Stimulated activated CD8-positive, alpha-beta memory T cell treated with anti-CD3 and anti-CD28 coated beads, Interleukin-2, amount 100 ng/mL, for 1 hour (primary cell): ENCODE measurements at places on chromosomes 6 and 20.

DNA sequence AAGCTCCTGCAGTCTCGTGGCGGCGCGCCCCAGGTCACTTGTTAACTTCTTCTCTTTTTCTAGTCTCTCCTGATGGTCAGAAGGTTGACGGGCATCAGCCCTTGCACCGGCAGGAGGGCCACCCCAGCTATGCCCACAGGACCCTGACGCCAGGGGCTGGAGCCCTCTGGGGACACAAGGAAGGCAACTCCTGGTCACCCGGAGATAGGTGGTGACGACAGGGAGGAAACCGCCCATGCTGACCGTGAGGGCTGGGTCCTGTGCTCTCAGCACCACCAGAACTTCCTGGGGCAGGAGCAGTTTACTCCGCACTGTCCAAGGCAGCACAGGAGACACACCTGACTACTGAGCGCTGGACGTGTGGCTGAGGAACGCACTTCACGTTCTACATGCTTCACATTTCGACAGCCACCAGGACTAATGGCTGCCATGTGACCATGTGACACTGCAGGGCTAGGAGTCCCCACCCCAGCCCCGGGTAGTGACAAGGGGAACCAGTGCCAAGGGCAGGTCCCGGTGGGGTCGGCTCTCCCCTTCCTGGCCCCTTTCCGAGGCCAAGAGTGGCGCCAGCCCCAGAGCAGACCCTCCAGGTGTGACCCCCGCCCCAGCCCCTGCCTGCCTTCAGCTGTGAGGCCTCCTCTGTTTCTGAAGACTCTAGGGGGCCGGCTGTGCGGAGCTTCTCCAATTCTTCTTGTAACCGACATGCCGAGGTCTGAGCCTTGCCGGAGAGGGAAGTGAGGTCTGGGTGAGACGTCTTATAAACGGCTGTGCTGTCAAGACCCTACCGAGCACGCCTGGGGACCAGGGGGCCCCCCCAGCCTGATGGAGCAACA lies 45.2 kb downstream of the DSTN start:
- DNase-seq = no peak

DNA sequence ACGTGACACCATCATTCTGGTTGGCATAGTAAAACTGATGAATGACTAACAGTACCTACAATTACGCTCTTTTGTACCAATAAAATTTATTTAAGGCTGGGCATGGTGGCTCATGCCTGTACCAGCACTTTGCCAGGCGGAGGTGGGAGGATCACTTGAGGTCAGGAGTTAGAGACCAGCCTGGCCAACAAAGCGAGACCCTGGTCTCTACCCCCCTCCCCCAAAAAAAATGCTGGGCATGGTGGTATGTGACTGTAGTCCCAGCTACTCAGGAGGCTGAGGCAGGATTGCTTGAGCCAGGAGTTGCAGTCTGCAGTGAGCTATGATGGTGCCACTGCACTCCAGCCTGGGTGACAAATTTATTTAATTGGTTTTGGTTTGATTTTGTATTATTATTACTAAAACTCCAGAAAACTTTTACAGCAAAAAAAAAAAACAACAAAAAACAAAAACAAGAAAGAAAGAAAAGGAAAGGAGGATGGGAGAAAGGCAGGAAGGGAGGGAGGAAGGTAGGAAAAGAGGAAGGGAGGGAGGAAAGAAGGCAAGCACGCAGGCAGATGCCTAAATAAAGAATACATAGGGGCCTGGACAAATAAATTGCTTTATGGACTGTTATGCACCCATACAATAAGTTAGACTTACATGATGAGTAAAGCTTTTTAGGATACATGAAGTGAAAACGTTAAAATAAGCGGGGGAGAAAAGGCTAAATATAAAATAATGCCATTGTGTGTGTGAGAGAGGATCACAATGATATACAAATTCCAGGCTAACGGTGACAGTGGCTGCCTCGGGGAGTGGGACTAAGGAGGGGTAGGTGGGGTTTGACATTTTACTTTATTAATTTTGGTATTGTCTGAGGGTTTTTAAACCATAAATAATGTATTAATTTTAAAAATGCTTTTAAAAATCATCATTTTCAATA lies 682 bp upstream of the ZSCAN9 start:
- no peak for DNase-seq

- DNase-seq = no peak
These were observed 50.0 kb upstream of the DTNBP1 start for GRCh38 chr6:15712797-15713196.

DNA sequence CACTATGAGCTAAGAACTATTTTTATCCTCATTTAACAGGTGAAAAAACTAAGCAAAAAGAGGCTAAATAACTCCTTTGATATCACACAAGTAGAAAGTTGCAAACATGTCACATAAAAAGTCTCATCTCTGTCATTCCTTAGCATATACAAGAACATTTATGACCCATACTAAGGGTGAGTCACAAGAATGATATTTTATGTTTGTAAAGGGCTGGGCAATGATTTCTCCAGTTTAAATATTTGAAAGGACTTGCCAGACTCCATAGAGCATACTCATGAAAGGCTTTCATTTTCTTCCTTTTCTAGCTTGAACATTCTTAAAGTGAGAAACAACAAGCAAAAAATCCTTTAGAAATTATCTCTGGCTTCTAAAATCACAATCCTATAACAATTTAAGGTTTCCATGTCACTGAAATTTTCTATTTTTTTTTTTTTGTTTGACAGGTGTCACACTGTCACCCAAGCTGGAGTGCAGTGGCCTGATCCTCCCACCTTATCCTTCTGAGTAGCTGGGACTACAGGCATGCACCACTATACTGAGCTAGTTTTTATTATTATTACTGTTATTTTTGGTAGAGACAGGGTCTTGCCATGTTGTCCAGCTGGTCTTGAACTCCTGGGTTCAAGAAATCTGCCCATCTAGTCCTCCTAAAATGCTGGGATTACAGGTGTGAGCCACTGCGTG lies 338.0 kb upstream of the KHDRBS2 start:
- DNase-seq = no peak

GRCh38 chr6:42118162-42119001 lies 24.0 kb downstream of the C6orf132 start:
- no peak for DNase-seq

DNA sequence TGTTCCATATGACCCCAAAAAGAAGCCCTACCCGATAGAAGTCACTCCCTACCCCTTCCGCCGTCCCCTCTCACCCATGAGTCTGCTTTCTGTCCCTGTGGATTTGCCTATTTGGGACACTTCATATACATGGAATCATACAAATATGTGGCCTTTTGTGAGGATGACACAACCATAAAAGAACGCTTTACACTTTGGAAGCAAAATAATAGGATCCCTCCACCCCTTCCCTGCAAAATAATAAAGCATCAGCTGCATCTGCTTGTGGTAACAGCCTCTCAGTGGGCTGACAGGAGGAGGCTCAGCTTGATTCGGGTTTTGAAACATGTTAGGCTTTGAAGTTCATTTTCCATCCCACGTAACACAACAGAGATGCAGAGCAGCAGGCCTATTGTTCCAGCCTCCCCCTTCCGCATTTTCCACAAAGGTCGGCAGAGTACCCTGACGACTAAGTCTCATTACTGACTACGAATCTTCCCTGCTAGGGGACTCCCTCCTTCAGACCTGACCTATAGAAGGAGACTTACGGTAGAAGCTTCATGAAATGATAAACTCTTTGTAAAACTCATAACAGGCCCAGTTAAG lies 99.1 kb downstream of the ALDH8A1 start:
- no peak for DNase-seq

- DNase-seq = no peak
These were observed 272.5 kb upstream of the JAG1 start for GRCh38 chr20:10946124-10946880.

- no peak for DNase-seq
These were observed 469.7 kb downstream of the PKHD1 start for GRCh38 chr6:51617751-51618150.

GRCh38 chr6:40395066-40395697 lies 192.0 kb downstream of the LRFN2 start:
- no peak for DNase-seq

- no peak for DNase-seq
These were observed 180.4 kb upstream of the FOXQ1 start for GRCh38 chr6:1131285-1132079.

- DNase-seq = no peak
These were observed 201.1 kb downstream of the SAMD5 start for GRCh38 chr6:147709396-147710272.

DNA sequence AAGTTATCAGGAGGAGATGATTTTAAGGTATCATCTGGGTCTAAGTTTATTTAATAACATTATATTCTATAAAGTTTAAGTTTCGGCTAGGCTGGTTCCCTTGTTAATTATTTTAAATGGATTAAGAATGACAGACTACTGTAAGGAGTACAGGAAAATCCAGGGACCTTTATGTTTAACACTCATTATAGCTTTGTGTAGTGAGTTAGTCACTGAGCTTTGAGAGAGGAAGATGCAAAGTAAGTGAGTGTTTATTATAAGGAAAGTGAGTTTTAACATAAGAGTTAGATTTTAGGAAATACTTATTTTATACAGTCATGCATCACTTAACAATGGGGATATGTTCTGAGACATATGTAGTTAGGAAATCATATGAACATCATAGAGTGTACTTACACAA lies 485.5 kb downstream of the MMUT start:
- DNase-seq = no peak

DNA sequence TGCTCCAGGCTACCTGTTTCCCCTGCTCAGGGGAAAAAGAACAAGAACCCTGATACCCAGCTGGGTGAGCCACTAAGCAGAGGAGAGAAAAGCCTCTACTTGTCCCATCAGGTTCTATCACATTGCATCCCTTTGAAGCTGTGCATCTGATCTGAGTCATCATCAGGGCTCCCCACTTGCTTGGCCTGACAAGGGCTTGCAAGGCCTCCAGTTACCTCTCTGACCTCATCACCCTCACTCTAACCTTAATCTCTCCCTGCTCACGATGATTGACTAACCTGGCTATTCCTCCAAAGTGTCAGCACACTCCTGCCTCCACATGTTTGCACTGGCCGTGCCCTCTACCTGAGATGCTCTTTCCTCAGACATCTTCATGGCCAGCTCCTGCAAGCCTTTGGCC lies 309.5 kb upstream of the CHD6 start:
- no peak for DNase-seq

- no peak for DNase-seq
These were observed 13.5 kb downstream of the HAO1 start for GRCh38 chr20:7926767-7927166.

- DNase-seq = no peak
These were observed 57.0 kb downstream of the TULP4 start for GRCh38 chr6:158369241-158369640.

GRCh38 chr6:40444312-40444711 lies 142.9 kb downstream of the LRFN2 start:
- no peak for DNase-seq

DNA sequence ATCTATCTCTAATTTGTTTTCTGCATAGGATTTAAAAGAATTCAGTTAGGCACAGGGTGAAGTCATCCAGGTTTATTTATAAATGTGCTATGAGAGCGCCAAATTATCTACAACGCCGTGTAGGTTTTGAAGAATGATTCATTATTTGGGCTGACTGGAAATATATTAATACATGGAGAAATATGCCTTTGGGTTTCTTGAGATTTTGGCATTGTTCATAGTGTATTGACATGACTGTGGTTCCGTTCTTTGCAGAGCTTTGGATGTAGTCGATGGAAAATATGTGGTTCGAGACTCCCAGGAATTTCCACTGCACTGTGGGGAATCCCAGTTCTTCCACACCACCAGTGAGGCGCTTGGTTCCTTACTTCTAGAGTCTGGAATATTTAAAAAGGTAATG lies 90.9 kb downstream of the CRYBG1 start:
- DNase-seq = no peak
